ENCODE measurements at places on chromosomes 16 and 17. TPM values are rescaled to one million over a fixed set of nuclear protein-coding genes. Genes with fewer than 3 reads are reported as not detected.

YBX2 gene
- 0.56 TPM for total RNA-seq

GRAPL gene
- total RNA-seq = 0.22 TPM

DVL2 gene
- 41.9 TPM for total RNA-seq

STXBP4 gene
- total RNA-seq = 4.1 TPM

RUNDC3A gene
- total RNA-seq = 0.87 TPM

DNASE1L2 gene
- 1.3 TPM for total RNA-seq

KRT16 gene
- total RNA-seq = 1.6 TPM

CSH2 gene
- total RNA-seq = not detected

PTX4 gene
- total RNA-seq = 0.03 TPM

PARD6A gene
- total RNA-seq = 2.5 TPM

PLEKHM1 gene
- total RNA-seq = 23.3 TPM

MT1E gene
- 0.15 TPM for total RNA-seq

PRSS36 gene
- 2.1 TPM for total RNA-seq

TMEM114 gene
- not detected for total RNA-seq

All from A549 treated with AZD2906 at 1 μM for 4 hours (cell line).